ENCODE measurements at places on chromosomes 12 and 14.

DNA sequence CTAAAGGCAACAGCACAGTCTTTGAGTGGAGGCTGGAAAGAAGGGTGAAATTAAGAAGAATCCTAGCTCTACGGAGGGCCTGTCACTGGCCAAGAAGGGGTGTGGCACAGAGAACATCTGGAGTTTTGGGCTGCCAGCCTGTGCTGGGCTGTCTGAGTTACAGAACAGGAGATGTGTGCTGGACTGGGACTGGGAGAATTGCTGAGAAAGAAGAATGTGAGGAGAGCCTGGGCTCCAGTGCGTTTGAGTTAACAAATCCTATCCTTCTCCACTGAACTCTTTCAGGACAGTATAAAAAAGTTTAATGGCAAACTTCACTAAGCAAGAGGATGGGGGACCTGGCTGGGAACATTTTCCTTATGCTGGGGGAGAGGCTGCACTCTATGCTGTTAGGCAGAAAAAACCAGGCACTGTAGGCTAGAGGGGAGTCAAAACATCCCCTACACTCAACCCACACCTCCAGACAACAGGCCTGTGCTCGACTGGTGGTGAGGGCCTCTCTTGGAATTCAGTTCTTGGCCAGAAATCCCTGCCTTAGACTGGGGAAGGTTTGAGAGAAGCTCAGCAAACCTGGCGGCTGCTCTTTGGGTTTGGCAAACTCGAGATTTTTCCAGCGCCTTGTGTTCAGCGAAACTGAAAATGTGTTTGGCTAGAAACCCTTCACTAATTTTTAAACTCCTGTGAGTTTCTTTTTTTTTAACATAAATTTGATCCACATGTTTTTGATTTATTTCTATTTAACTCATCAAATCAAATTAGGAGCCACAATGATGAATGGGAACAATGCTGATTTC, 217.3 kb downstream of the MON2 start:
- DNase-seq, result peak; percentile 98

- peak; percentile 39 for DNase-seq
Measured at GRCh38 chr12:106118-106591, 39.6 kb downstream of the IQSEC3 start.

- DNase-seq, result no peak
Measured at GRCh38 chr12:131684015-131684725, 26.7 kb upstream of the SFSWAP start.

- DNase-seq, result no peak
Measured at GRCh38 chr12:131568336-131568735, 142.6 kb upstream of the SFSWAP start.

DNA sequence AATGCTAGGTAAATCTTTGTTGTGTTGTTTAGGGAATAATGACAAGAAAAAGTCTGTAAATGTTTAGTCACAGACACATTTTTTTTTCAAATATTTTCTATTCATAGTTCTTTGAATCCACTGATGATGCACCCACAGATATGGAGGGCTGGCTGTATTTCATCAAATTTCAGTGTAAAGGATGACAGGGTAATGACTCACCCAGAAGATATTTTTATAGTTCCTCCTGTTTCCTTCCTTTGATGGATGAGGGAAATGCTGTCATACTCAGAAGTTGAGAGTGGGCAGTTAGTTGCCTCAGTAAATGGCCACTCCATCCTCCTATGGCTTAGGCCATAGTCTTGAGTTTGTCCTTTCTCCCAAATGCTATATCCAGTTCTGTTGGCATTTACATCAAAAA, 76.9 kb upstream of the REP15 start:
- no peak for DNase-seq

GRCh38 chr12:3445119-3445978, 45.7 kb upstream of the PRMT8 start:
- no peak for DNase-seq

GRCh38 chr12:108033090-108033489, 96.0 kb upstream of the WSCD2 start:
- no peak for DNase-seq

All from muscle of back (tissue), 13 donors.